ENCODE measurements at places on chromosomes 12 and 14.

DNA sequence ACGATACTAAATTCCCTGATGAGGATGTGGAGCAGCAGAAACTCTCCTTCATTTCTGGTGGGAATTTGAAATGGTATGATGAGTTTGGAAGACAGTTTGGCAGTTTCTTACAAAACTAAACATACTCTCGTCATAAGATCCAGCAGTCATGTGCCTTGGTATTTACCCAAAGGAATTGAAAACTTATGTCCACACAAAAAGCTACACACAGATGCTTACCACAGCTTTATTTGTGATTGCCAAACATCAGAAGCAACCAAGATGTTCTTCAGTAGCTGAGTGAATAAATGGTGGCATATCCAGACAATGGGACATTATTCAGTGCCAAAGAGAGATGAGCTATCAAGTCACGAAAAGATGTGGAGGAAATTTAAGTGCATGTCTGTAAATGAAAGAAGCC lies 10.7 kb upstream of the APOLD1 start:
- DNase-seq: no peak

DNA sequence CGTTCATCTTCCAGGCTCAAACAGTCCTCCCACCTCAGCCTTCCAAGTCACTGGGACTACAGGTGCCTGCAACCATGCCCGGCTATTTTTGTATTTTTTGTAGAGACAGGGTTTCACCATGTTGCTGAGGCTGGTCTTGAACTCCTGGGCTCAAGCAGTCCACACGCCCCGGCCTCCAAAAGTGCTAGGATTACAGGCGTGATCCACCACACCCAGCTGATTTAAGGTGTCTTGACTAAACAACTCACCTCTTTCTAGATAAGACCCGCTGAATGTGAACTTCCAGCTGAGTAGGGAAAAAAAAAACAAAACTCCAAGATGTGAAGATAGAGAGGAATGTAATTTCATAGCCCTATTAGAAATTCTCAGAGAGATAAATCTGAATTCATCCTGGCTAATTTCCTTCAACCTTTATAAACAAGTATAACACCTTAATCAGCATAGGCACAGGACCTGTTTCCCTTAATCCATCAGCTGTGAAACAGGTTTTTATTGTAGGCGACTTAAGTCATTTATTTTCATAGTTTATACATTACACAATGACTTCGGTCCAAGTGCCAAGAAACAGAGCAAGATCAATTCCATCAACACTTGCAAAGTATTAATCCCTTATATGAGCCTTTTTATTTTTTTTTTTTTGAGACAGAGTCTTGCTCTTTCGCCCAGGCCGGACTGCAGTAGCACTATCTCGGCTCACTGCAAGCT lies 51.5 kb downstream of the HCAR2 start:
- no peak for DNase-seq

DNA sequence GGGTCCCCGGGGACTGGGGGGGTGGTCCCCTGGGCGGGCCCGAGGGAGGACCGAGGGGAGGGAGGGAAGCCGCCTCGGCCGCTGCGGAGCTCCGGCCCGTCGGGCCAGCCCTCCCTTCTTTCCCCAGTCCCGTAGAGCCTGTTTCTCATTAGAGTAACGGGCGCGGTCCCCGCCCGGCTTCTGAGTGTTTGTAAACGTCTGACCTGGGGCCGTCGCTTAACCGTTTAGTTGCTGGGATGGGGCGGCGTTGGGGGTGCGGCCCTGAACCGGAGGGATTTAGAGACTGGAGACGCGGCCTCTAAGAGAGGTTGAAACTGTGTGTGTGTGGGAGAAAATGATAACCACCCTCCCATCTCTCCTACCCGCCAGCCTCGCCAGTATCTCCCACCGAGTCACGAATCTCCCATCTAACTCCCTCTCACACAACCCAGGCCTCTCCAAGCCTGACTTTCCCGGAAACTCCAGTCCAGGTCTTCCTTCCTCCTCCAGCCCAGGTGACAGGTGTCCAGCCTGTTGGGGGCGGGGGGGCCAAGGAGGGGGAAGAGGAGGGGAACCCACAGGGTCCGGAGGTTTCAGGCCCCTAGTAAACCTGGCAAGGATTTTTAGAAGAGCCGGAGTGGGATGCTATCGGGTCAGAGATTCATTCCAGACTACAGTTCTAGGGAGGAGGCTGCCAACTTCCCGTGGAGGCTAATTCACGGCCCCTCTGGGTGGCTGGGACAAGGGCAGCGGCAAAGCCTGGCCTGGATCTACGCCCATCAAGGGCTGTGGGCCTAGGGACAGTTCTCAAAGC lies 1.1 kb upstream of the NFATC4 start:
- DNase-seq: no peak

- DNase-seq: no peak
These were observed 148.4 kb upstream of the BCL2L14 start for GRCh38 chr12:11922361-11922760.

DNA sequence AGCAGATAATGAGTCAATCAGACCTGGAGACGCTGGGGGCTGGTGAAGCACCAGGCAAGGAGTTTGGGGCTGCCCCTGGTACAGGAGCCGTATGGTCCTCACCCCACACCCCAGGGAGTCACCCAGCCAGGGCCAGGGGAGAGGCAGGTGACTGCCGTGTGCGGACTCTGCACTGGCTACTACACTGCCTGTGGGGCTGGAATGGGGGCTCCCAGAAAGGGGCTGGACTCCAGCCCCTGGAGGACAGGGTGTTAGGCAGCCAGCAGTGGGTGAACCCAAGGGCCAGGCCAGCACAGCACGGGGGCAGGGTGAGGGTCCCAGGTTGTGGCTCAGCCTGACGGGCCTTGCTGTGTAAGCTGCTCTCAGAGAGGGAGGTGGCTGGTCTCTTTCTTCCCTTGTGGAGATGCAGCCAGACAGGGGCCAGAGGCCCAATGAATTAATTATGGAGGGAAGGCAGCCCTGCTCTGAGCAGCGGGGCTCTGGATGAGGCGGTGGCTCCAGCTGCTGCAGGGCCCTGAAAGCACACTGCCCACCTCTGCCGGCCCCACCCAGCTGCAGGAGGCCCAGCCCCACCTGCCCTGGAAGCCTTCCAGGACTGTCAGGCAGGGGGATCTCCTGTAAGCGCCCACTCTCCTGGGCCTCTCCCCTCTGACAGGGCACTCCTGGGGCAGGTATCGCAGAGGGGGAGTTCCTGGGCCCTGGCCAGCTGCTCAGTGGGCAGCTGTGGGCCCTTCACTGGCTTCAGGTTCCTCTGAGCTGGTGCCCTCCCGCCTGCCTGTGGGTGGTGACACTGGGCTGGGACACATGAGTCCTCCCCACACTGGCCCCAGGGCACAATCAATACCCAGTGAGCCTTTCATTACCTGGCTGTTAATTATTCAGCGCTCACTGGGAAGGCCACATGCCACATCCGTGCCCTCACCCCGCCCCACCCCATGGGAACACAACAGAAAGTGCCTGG lies 142.5 kb upstream of the C14orf180 start:
- no peak for DNase-seq

DNA sequence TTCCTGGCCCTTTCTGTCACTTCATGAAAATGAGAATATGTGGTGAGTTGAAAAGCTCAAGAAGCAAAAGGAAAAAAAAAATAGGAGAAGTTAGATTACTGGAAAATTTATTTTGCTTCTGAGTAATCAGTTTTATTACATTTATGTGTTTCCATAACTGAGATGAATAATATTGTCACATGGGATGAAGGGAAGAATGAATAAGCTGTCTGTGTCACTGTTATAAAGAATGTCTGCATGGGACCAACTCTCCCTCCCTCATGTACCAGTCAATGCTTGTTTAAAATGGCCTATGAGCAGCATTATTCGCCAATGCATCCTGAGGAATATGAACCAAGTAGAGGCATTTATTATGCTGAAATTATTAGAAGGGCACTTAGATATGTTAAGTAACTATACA lies 246.3 kb downstream of the PRKD1 start:
- no peak for DNase-seq

DNA sequence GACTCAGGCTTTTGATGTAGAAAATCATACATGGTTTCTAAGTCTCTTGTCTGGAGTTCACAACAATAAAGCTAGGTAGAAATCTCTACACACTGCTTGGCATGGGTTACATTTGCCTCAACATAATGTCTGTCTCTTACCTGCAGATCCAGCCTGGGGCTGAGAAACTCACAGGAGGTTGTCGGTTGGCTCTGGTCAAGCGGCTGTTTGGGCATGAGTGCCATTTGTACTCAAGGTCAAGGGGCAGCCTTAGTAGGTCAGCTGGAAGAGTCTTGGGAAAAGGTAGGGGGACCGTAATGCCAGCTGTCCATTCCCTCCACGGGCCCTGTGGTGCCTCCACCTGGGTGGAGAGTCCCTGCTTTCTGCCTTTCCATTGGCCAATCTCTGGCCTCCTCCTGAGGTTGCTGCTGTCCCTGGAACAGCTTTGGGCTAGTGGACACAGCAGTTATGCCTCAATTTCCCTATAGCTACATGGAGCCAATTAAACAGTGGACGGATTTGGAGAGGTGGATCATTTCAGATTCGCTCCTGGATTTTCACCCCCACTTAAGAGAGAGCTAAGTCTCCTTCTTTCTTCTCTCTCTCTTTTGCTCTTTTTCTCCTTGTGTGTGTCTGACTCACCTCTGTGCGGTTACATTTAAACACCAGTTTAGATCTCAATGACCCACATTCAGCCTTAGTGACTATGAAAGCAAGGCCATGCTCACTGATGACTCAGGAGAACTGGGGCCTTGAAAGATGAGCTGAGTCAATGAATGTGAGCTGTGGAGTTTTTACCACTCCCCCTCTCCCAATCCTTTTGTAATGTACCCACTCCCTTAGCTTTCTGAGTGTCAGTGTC lies 132.8 kb upstream of the HIF1A start:
- DNase-seq: no peak

DNA sequence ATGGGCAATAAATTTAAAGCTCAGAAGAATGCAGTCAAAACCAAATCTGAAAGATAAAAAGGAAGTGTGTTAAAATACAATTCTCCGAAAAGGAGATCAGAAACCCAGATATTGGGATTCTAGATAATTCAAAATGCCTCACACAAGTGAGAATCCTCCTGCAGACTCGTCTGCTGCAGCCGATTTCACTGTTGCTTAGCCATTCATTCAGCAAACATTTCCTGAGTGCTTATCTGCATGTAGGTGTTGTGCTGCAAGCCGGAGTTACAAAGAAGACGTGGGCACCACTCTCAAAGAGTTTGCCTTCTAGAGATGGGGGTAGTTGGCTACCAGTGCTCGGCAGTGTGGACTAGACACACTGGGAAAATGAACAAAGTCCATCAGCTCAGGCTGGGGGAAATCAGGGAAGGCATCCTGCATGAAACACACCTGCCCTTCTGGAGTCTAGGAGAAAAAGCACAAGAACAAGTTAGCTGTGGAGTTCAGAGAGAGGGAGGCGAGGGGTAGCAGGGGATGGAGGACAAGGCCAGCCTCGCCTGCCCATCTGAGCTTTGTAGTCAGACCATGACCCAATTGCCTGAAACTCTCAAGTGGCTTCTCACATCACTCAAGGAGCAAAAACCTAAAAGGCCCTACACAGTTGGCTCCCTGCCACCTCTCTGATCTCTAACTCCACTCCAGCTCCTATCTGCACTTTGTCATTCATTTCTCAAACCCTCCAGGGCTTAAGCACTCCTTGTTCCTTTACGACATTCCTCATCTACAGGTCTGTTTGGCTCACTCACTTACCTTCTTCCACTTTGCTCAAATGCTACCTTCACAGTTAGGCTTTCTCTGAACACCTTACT lies 310.0 kb upstream of the DDHD1 start:
- no peak for DNase-seq

DNA sequence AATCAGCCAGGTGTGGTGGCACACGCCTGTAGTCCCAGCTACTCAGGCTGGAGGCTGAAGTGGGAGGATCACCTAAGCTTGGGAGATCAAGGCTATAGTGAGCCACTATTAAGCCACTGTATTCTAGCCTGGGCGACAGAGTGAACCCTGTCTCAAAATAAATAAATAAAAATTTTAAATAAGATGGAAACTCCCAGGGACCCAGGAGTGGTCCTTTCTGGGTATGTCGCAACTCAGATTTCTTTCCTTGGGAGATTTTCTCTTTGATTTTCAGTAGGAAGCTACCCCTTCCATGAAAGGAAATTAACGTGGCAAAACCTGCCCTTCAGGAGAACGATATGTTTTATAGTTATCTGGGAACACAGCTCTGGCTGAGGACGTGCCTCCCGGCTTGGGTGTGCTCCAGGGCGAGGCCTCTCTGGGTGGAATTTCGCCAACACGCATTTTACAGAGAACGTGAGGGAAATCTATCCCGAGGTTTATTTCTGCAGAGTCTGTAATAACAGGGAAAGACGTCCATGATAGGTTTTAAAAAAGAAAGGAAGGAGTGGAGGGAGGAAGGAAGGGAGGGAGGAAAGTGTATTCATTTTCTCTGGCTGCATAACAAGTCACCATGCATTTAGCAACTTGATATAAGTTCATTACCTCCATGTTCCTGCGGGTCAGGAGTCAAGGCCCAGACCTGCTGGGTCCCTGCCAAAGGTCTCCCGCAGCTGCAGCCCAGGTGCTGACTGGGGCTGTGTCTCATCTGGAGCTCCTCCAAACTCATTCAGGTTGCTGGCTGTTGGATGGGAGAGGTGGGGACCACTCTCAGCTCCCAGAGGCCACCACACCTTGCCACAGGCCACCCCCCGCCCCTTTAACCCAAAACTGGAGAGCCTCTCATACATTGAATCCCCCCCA lies 80.6 kb upstream of the GSC start:
- DNase-seq: no peak

GRCh38 chr12:128761379-128761790 lies 62.4 kb downstream of the SLC15A4 start:
- no peak for DNase-seq

DNA sequence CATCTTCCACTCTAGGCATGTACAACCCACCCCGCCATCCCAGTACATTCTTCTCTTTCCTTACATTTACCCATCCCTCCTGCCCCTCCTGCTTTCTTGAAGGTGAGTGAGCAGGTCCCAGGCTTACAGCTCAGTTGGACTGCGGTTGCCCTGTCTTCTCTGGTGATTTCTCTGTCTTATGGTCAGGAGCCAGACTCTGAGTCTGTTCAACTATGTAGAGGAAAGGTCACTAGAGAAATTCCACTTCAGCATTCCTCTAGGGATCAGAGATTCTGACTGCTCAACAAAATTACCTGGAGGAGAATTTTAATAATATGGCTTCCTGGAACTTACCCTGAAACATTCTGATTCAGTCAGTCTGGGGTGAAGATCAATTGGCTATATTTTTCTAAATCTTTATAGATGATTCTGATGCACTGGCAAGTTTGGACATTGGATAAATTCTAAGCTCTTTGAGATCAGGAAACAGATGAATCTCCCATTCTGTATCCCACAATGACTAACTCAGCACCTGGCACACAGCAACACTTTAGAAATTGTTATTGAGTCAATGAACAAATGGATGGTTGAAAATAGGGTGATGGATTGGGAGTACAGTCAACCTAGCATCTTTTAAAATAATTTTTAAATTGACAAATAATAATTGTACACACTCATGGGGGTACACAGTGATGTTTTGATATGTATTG lies 128.6 kb upstream of the HIF1A start:
- no peak for DNase-seq

- no peak for DNase-seq
These were observed 485.7 kb downstream of the TMTC2 start for GRCh38 chr12:83172441-83172840.

- DNase-seq: peak; percentile 23
These were observed 2.4 kb downstream of the E2F7 start for GRCh38 chr12:77062846-77063461.
